Fibroblast of the aortic adventitia (primary cell): ENCODE measurements at places on chromosomes 5 and 9. TPM values are rescaled to one million over a fixed set of nuclear protein-coding genes. Genes with fewer than 3 reads are reported as not detected.

The ACER2 gene
- 1.3 and 2.4 TPM in 2 replicates for total RNA-seq

The NPR3 gene
- 2.8 and 23.7 TPM in 2 replicates for total RNA-seq

The GLRA1 gene
- not detected in 2 replicates for total RNA-seq

The F2RL1 gene
- total RNA-seq, result 3.1 and 35.1 TPM in 2 replicates

The ATP10B gene
- not detected in 2 replicates for total RNA-seq

The ALDH1A1 gene
- 8.8 and 65.4 TPM in 2 replicates for total RNA-seq

The REEP2 gene
- 1.1 and 6.1 TPM in 2 replicates for total RNA-seq

The DND1 gene
- total RNA-seq, result 0.18 TPM in 1 of 2 replicates, not detected in the other

The ELOVL7 gene
- 0.18 TPM in 1 of 2 replicates, not detected in the other for total RNA-seq

The HSPB3 gene
- total RNA-seq, result 0.63 TPM in 1 of 2 replicates, not detected in the other

The P4HA2 gene
- total RNA-seq, result 104 and 293 TPM in 2 replicates

The NEK6 gene
- 44.7 and 64.3 TPM in 2 replicates for total RNA-seq

The CACFD1 gene
- 4.4 and 18.0 TPM in 2 replicates for total RNA-seq
